ENCODE measurements at places on chromosomes 4 and X.

DNA sequence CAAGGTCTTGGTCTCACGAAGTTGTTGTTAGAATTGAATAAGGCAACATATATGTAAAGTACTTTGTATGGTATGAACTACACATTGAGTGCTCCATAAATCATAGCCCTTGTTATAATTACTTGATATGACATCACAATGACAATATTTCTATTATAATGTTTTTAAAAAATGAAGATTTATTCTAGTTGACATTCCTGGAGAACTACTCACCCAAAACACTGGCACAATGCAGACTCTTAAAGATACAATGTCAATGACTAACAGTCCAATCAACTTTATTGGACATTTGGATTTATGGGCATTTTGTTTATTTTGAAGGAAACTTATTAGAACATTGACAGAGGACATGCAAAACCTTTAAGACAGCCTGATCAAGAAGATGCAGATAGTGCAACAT lies 55.3 kb downstream of the ASB9 start:
- DNase-seq: no peak

DNA sequence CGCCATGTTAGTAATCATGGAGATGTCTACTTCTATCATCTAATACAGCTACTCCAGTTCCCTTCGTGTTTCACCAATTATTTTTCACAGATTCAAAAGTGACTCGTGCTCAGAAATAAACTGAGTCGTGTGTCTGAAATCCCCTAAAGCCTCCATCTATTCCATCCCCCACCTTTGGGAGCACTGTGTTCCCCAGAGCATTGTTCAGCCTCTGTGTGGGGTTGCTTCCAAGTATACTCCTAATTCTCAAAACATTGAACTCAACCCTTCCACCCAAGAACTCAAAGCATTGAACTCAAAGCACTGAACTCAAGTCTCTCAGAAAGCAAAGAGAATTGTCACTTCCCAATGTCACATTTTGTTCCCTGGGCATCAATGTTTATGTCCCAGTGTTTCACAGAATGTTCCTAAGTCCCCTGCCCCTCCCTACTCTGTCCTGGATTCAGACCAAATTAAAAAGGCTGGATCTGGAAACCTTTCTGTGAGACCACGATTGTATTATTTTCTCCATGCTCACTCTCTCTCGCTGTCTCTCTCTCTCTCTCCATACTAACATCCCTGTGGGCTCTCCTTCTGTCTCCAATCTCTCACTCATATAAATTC lies 138.5 kb upstream of the QRFPR start:
- DNase-seq: no peak

GRCh38 chr4:38924353-38924752 lies 56.7 kb downstream of the FAM114A1 start:
- DNase-seq: no peak

GRCh38 chr4:110059556-110060191 lies 138.7 kb downstream of the ELOVL6 start:
- no peak for DNase-seq

DNA sequence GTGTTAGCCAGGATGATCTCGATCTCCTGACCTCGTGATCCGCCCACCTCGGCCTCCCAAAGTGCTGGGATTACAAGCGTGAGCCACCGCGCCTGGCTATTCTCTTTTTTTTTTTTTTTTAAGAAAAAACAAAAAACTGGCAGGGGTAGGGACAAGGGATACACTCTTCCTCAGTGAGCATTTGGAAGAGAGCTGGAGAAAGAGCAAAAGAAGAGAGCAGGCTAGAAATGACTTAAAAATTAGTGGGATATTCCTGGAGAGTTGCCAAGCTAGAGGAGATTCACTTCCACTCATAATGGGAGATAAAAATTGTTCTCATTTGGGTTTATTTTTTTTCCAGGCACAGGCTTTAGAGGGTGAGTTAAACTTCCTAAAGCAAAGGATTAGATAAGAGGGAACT lies 140.0 kb upstream of the SCML1 start:
- DNase-seq: no peak

GRCh38 chr4:152970102-152970820 lies 34.1 kb downstream of the FHDC1 start:
- peak; percentile 15 for DNase-seq

DNA sequence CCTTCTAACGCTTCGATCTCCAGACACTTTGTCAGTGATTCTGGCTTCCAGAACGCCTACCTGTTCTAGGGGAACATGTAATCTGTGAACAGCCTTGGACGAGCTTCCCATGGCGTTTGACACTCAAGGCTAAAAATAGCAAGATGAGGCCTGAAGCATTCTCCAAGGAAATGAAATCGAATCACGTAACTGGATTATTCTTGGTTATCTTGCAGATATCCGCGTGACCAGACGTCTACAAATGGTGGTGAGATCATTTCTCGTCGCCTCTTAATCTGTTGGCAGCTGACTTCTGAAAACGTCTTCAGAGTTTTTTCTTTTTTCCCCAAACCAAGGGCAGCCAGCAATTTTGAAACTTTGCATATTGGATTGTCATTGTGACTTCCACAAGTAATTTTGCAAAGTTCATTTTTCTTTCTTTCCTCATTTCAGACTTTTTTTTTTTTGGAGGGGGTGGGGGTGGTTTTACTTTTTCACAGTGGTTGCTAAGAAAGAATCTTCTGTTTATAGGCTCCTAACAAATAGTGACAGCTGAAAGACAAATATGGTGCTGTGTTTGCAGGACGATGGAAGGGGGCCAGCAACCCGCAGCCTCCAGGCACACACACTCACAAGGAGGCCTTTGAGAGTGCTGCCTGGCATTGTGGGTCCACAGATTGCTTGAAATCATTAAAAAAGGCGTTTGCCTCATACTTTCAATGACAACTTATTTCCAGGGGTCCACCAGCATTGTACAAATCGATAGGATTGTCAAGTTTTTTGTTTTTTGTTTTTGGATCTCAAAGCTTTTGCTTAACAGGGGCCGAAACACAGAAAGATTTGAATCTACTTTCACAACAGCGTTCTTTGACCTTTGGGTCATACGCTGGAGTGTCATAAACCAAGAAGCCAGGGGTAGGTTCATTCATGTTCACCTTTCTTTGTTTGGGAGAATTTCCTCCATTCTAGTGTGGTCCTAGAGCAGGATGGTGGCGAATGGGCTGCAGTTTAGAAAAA lies 32.4 kb upstream of the PDLIM3 start:
- DNase-seq: peak; percentile 64

GRCh38 chr4:1031956-1032795 lies 20.8 kb downstream of the FGFRL1 start:
- peak; percentile 31 for DNase-seq

GRCh38 chr4:158538911-158539310 lies 17.2 kb downstream of the RXFP1 start:
- DNase-seq: no peak

Data from T47D (cell line).